Mesenteric fat pad (tissue), 1 donor: ENCODE measurements at places on chromosomes 7 and 10.
A peak's percentile ranks its signal among the peaks of the same experiment; 100 is the strongest.

GRCh38 chr7:136114966-136115762, 138.0 kb upstream of the MTPN start:
- DNase-seq = no peak

DNA sequence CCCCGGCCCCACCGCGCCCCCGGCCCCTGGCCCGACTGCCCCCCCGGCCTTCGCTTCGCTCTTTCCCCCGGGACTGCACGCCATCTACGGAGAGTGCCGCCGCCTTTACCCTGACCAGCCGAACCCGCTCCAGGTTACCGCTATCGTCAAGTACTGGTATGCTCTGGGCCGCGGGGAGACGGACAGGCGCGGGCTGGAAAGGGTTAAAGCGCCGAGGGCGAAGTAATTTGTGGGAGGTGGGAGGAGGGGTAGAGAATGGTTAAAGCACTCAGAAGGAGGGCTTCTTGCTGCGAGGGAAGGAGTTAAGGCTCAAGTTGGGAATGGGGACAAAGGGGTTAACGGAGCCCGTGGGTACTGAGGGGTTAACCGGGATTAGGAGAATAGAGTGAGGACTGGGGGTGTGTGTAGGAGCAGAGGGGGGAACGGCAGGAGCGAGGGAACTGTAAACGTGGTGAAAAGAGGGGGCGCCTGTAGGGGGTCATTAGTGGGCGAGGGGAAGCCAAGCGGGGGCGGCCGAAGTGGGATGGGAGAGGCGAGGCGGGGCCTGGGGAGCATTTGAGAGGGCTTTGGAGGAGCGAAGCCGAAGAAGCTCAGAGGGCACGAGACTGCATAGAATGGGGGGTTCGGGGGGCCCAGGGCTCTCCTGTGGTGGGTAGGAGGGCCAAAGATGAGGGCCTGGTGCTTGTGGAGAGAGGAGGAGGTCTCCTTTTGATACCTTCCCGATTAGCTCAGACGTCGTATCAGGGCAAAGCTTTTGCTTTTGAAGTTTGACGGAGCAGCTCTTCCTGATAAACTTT, 605 bp downstream of the SUFU start:
- peak; percentile 88 for DNase-seq

- no peak for DNase-seq
Measured at GRCh38 chr10:79203833-79204232, 135.1 kb downstream of the ZMIZ1 start.

- DNase-seq = no peak
Measured at GRCh38 chr10:69570050-69570816, 3.0 kb downstream of the NEUROG3 start.

DNA sequence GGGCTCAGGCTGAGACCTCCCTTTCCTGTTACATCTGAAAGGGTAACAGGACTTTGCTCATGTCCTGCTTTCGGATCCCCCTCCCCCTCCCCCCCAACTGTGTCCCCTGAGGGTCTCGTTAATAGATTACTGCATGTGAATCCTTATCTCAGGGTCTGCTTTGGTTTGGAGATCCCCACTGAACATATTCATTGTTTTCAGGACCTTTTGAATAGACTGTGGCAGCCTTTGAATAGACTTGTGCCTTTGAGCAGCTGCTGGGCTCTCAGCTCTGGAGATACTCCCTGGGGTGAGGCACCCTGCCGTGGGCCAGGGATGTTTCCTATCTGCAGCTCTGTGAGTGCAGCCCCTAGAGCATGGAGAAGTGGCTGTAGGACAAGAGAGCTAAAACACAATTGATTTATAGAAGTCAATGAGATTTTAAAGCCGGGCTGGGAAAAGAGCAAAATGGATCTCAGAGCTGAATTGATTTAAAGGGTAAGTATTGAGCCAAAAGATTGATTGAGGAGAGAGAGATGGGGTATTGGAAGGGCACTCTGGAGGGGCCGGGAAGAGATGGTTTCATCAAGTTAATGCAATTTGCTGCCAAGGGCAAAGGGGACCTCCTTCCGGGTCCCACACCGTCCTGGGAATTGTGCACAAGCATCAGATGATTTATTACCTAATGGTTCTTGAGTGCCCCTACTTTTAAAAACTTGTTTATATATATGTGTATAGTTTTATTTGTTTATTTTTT, 9.9 kb downstream of the ARHGAP22 start:
- no peak for DNase-seq

DNA sequence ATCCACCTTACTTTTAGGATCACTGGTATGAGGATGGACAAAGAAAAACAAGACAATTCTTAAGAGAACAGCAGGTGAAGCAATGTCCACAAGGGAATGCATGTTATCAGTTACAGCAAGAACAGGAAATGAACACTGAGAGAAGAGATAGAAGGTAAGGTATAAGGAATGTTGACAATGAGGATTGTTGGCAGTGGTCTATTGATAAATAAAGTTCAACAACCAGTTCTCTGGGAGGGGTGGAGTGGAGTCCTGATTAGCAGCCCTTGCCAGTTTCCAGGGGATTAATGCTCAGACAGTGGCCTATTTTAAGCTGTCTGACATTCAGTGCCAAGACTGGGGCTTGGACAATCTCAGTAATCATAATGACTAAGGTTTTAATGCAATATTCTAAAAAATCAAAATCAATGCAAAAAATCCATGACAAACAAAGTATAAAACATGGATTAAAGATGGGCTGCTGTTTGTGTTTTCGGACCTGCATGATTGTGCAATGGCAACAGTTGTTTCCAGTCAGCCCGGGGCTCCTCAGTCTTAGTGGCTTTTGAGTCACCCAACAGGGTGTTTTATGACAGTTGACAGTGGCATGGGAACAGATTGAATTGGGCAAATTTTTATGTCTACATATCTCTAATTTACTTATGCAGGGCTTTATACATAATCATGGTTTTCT, 13.8 kb upstream of the AKR1B1 start:
- DNase-seq = no peak

- DNase-seq = no peak
Measured at GRCh38 chr10:99344715-99345114, 15.6 kb downstream of the CNNM1 start.

DNA sequence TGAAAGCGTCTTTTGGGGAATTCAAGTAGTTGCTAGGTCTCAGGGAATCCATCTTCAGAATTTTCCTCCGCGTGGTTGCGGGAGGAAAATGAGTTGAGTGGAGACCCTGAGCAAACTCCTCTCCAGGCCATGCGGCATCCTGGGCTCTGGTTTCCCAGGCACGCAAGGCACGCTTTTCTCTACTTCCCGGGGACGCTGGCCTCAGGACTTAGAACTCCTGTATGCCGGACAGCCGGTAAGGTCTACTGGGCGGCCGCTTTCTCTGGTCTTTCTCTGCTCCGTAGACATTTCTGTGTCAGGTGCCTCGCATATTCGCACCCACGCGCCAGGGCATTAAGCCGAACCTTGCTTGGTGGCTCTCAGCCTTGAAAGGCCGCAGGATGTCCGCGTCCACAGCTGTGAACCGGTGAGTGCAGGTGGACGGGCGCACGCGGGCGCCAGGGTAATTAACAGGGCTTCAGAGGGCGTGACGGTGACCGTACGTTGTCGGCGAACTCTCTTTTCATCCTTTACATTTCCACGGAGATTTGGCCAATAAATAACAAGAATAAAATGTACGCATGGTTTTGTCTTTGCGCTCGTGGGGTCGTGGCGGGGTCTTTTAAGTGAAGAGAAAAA, 992 bp upstream of the RBM20 start:
- no peak for DNase-seq

- no peak for DNase-seq
Measured at GRCh38 chr10:69292459-69292858, 14.2 kb downstream of the HK1 start.

DNA sequence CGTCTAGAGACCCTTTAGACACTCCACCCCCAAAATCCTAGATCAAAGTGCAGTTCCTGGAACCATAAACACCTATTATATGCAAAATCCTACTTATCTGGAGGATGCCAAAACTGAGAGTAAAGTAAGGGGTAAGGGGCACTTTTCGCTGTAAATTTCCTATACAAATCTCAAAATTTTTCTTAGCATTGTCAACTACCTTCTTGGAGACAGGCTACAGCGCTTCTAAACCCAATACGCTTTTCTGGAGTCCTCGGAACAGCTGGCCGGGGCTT, 10.4 kb downstream of the TWIST1 start:
- no peak for DNase-seq

GRCh38 chr10:31700181-31700611, 228.4 kb downstream of the ARHGAP12 start:
- no peak for DNase-seq

- DNase-seq = peak; percentile 75
Measured at GRCh38 chr7:2808891-2809665, 35.0 kb downstream of the GNA12 start.

DNA sequence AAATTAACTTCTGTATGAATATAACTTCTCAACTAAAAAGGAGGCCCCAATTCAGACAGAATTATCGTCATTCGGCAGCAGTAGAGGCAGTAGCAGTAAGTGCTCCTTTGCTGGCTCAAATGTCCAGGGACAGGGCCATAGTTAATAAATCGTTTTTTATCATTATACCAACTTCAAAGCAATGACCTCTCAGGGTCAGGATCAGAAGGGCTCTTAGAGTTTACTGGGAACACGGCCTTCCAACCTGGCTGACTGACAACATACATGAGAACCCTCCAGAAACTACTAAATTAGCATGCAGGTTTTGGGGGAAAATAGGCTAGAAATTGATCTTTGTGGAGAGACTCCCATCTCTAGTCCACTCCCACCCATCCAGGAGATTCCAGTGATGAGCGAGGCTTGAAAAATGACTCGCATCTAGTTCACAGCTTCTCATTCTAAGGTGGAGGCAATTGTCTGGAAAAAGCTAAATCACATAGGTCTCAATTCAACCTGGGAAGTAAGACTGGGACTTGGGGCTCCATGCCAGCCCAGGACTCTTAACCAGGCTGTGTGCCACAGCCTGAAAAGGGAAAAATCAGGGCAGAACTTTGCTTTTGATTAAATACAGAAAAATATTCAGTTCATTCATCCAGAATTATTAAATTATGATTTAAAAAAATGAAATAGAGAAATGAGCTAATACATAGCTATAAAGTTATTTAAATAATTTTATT, 84.6 kb downstream of the ABLIM1 start:
- DNase-seq = no peak

- DNase-seq = no peak
Measured at GRCh38 chr10:122864901-122865300, 14.5 kb downstream of the FAM24B start.

GRCh38 chr7:158774952-158775351, 54.4 kb downstream of the ESYT2 start:
- DNase-seq = no peak
